ENCODE measurements at places on chromosomes 4 and X. TPM values are rescaled to one million over a fixed set of nuclear protein-coding genes. Genes with fewer than 3 reads are reported as not detected.

DNA sequence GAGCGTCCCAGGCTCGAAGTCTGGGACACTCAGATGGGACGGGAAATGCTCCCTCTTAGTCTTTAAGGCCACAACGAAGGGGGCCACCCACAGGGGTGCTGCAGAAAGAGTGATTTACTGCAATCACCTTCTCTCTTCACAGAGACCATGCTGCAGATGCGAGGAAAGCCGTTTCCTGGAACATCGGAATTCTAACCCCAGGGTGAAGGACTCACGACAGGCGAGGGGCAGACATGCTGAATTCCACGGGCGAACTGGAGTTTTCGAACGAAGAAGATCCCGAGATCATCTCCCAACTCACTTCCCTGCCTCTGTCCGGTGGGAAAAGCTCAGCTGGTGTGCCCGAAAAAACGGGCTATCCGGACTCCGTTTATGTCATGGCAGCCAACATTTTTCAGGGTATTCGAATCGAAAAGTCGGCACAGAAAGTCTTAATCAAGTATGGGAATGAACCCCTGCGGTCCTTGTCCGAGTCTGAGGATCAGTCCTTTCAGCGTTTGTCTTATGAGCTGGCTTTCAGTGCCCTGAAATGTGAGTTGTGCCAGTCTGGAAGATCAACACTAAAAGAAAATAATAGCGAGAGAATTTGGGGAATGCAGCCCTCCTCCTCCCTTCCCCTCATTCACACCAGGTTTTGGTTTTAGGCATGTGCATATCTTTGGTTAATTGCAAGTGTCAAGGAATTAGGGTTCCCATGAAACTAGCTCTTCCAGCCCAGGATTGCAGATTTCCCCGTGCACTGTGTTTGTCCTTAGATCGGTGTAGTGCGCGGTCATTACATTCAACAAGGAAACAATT, 905 bp downstream of the NSUN7 start:
- DNase-seq = no peak
- H3K4me1 ChIP-seq = peaks cover 9% of the 10 kb centered on the region
- H3K36me3 ChIP-seq = peaks cover 9% of the 10 kb centered on the region

Gene COL4A6
- not detected for total RNA-seq

- no peak overlapping the region for H3K27ac ChIP-seq
- peaks cover 22% of the 10 kb centered on the region for H3K4me1 ChIP-seq
- no peaks in the 10 kb centered on the region for H3K27me3 ChIP-seq
- H3K36me3 ChIP-seq = peaks cover 7% of the 10 kb centered on the region
Measured at GRCh38 chr4:2604614-2605013, 68.2 kb downstream of the FAM193A start.

DNA sequence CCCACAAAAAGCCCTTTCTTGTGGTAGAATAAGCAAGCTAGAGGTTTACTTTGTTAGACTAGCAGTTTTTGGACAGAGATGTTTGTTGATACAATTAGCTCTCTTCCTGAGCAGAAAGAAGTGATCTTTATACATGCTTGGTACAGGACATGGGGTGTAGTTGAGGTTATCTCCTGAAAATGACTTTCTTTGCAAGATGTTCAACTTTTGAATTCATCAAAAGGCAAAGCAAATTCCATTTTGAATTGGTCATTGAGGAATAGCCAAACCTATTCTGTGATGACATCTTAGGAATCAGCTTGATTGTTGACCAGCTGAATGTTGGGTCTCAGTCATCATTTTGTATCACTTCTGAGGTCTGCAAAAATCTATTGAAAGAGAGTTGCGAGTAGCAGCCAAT, 3.8 kb downstream of the CPE start:
- DNase-seq = no peak
- H3K4me3 ChIP-seq = no peak overlapping the region
- H3K27me3 ChIP-seq = peaks cover 43% of the 10 kb centered on the region
- no peak overlapping the region for H3K27ac ChIP-seq

Gene TBX22
- total RNA-seq = not detected

DNA sequence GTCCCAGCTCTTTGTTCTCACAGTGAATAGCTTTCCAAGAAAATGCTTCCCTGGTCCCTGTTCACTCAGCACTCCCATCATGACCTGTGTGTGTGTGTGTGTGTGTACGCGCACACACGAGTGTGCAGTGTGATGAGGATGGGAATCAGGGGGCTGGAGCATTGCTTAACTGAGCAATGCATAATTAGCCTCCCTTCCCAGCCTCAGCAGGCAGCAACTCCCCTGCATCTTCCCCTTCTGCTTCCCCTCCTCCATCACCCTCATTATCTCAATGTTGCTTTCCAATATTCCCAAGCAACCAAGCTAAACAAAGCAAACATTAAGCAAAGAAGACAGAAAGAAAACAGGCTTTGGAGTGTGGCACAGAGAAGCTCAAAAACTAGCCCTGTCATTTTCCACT, 137.0 kb downstream of the RBM47 start:
- H3K4me3 ChIP-seq = no peak overlapping the region
- no peaks in the 10 kb centered on the region for H3K36me3 ChIP-seq
- no peak overlapping the region for H3K27ac ChIP-seq
- peaks cover 6% of the 10 kb centered on the region for H3K27me3 ChIP-seq
- DNase-seq = no peak

DNA sequence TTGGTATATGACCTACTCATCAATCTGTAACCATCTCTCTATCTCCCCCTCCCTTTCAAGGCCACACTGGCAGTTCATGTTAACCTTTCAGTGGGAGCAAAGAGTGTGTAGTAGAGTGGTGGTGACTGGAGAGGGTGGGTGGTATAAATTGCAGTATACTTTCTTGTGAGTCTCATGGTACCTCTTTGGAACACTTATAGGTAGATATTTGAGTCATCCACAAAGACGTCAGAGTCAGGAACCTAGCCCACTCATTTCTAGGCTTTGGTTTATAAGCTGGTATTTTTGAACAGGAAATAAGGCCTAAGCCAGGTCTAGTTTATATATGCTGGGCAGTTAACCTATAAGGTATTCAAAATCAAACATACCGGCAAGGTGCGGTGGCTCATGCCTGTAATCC, 36.3 kb downstream of the RLIM start:
- H3K27me3 ChIP-seq = no peaks in the 10 kb centered on the region
- peak overlapping the region; percentile 77 for H3K27ac ChIP-seq
- peak; percentile 13 for DNase-seq

DNA sequence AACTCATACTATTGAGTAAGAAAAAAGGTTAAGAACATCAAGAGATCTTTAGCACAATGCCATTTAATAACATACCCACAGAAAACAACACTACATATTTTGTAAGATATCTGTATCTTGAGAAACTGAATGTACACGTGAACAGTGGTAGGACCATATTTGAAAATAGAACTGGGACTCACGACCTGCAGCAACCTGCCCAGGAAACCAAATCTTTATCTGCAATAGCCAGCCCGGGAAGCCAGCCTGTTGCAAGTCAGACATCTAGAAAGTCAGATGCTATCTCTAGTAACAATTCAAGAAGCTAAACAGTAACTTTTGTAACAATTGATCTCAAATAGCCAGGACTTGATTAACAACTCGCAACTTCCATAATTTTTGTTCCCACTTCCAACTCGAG, 52.6 kb upstream of the SOD3 start:
- no peak for DNase-seq
- no peaks in the 10 kb centered on the region for H3K27me3 ChIP-seq
- H3K4me3 ChIP-seq = no peak overlapping the region
- H3K27ac ChIP-seq = no peak overlapping the region
- no peaks in the 10 kb centered on the region for H3K36me3 ChIP-seq
- no peaks in the 10 kb centered on the region for H3K4me1 ChIP-seq

Gene HS6ST2
- total RNA-seq = 0.19 TPM

DNA sequence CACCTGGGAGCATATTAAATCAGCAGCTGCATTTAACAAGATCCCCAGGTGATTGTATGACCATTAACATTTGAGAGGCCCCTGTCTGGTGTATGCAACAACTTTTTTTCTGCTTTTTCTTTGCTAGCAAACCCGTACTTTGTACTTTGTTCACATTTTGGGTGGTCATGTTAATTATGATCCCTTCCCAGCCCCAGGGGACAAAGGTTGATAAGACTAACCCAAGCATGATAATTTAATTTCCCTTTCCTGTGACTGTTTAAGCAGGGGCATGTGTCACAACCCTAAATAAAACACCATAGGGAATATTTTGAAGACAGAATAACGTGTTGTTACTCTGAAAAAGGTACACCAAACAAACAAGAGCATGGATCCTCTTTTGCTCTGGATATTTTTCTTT, 332.0 kb downstream of the PCDH18 start:
- H3K27me3 ChIP-seq = no peaks in the 10 kb centered on the region
- H3K36me3 ChIP-seq = no peaks in the 10 kb centered on the region
- H3K27ac ChIP-seq = no peak overlapping the region
- H3K4me1 ChIP-seq = no peaks in the 10 kb centered on the region
- no peak overlapping the region for H3K4me3 ChIP-seq

Gene ETDA
- total RNA-seq = not detected

DNA sequence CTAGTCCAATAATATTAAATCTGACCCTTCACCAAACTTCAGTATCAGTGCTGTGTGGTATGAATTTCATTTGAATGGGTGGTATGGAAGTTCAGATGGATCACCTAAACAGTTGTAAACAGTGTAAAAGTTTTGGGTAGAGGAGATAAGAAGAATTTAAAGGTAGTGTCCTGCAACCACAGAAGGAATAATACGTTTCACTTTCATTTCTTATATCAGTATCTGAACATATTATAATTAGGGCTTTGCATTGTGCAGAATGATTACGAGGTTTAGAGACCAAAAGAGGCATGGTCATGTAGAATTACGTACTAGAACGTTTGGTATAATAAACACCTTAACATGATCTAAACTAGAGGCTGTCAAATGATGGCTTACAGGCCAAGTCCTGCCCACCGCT, 116.1 kb downstream of the PDLIM5 start:
- H3K4me1 ChIP-seq = no peaks in the 10 kb centered on the region
- H3K36me3 ChIP-seq = no peaks in the 10 kb centered on the region
- DNase-seq = no peak

DNA sequence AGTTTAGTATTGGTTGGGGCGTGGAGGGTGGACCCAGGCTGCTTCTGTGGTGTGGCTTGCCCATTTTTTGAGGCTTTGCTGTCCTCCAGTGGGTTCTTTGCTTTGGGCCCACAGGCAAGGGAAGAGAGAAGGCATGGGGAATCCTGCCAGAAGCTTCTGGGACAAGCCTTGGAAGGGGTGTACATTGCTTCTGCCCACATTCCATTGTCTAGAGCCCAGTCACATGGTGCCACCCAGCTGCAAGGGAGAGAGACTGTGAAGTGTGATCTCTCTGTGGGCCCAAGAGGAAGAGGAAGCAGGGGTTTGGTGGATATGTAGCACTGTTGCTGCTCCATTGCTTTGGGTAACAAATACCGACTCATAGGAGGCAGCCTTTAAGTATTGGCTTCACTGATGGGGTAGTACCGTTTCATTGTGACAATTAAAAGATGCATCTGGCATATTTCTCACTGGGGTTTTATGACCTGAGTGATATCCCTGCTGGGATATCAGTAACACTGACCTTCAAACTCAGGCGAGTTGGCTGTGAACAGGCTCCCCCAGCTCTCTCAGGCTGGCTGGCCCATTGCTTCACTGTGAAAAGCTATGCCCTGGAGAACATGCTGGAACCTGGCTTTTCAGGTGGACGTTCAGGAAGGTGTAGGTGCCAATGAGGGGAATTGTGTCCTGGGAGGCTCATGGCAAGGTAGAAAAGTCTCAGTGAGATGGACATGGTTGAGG, 85.9 kb downstream of the CLDN34 start:
- H3K4me3 ChIP-seq = no peak overlapping the region
- no peak for DNase-seq
- no peak overlapping the region for H3K27ac ChIP-seq
- H3K36me3 ChIP-seq = no peaks in the 10 kb centered on the region
- no peaks in the 10 kb centered on the region for H3K27me3 ChIP-seq

- H3K27me3 ChIP-seq = no peaks in the 10 kb centered on the region
- H3K27ac ChIP-seq = no peak overlapping the region
- no peak overlapping the region for H3K4me3 ChIP-seq
- DNase-seq = no peak
- H3K36me3 ChIP-seq = no peaks in the 10 kb centered on the region
Measured at GRCh38 chr4:137909529-137910309, 332.4 kb downstream of the SLC7A11 start.

Gene CCNB3
- total RNA-seq = 0.35 TPM

- no peaks in the 10 kb centered on the region for H3K4me1 ChIP-seq
- H3K27ac ChIP-seq = no peak overlapping the region
- no peak overlapping the region for H3K4me3 ChIP-seq
- no peak for DNase-seq
- no peaks in the 10 kb centered on the region for H3K27me3 ChIP-seq
- peaks cover 7% of the 10 kb centered on the region for H3K36me3 ChIP-seq
Measured at GRCh38 chrX:314781-315595, 3.6 kb downstream of the GTPBP6 start.

GRCh38 chr4:58261526-58261925, 1151.3 kb upstream of the IGFBP7 start:
- no peak overlapping the region for H3K4me3 ChIP-seq
- DNase-seq = no peak
- no peaks in the 10 kb centered on the region for H3K4me1 ChIP-seq
- no peak overlapping the region for H3K27ac ChIP-seq

DNA sequence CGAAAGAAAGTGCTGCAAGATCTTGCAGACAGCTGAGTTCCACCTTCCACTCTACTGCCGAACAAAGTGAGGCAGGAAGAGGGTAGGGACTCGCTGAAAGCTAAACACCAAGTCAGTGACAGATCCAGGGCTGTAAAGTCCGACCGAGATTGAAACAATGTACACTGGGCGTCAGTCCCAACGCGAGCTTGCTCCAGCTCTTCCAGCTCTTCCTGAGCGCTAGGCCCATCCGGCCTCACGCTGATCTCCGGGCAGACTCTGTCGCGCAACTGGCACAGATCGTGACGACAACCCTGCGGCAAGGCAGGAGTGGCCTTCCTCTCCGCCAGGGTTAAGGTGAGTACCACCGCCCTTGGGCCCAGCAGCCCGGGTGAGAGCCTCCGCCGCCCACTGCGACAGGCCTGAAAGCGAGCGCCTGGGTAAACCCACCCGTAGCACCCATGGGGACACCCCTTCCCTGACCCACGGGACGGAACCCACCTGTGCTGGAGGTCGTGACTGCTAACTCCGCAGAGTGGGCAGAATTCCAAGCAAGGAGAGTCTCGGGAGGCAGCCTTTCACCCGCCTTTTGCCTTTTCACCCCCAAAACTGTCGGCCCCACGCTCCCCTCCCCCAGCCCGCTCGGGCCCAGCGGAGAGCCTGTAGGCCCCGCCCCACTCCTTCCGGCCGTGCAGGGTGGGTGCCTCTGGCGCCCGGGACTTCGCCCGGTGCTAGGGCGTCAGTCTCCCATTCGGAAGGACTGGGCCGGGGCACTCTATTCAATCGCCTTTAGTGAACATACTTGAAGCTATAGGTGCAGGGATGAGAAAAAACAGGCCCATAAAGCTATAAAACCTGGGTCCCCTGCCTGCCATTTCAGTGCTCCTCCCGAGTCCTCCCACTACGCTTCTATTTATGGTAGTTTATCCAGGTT, at the start of gene TMLHE:
TSS of gene TMLHE (minus strand) at position 641 of the 913 bp plus-strand sequence. CDS start 67,676 bp downstream, outside the sequence.
- peaks cover 16% of the 10 kb centered on the region for H3K4me1 ChIP-seq
- DNase-seq = peak; percentile 78

Gene PRDM8
- total RNA-seq = 1.8 TPM

GRCh38 chr4:181933471-181933870, 309.7 kb upstream of the TENM3 start:
- no peaks in the 10 kb centered on the region for H3K36me3 ChIP-seq
- H3K4me1 ChIP-seq = no peaks in the 10 kb centered on the region
- H3K4me3 ChIP-seq = no peak overlapping the region
- no peak for DNase-seq
- H3K27me3 ChIP-seq = no peaks in the 10 kb centered on the region

GRCh38 chrX:132843363-132843762, 115.1 kb downstream of the HS6ST2 start:
- no peak overlapping the region for H3K4me3 ChIP-seq
- no peaks in the 10 kb centered on the region for H3K4me1 ChIP-seq
- H3K27me3 ChIP-seq = peaks cover 83% of the 10 kb centered on the region
